ENCODE measurements at places on chromosomes 1 and 21. TPM values are rescaled to one million over a fixed set of nuclear protein-coding genes. Genes with fewer than 3 reads are reported as not detected.
A peak's percentile ranks its signal among the peaks of the same experiment; 100 is the strongest.

Gene THEM5
- total RNA-seq: not detected

GRCh38 chr21:38220270-38220737, 36.5 kb upstream of the KCNJ15 start:
- DNase-seq: no peak

Gene CLCA4
- not detected for total RNA-seq

Gene OR2T11
- not detected for total RNA-seq

DNA sequence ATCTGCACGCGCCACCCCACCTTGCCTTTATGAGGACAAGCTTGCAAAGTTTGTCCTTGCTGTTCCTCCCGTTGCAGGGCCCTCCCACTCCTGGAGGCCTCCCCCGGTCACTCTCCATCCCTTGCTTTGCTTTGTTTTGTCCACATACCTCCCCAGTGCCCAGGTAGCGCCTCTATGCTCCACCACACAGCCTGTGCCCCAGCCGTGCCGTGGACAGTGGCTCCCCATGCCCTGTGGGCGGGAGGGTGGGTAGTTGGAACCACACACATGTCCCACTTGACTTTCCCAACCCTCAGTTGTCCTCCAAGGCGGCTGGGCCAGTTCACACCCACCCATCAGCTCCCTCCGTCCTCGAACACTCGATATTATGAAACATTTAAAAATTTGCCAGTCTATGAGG, 24.6 kb downstream of the SLX9 start:
- DNase-seq: no peak

Gene CD1E
- not detected for total RNA-seq

DNA sequence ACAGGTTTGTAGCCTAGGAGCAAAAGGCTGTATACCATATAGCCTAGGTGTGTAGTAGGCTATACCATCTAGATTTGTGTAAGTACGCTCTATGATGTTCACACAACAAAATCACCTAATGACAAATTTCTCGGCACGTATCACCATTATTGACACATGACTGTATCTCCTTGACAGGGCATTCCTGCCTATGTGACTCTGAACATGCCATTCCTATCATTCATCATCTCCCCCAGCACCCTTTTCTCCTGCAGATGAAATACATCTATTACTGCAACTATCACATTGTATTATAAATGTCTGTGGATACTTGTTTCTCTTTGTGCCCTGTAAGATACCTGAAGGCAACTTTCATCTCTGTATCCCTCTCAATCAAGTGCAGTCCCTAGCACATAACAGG, 29.9 kb downstream of the TP53BP2 start:
- no peak for DNase-seq

- DNase-seq: no peak
Measured at GRCh38 chr1:29974316-29974724, 738.0 kb downstream of the PTPRU start.

Gene CLDN17
- not detected for total RNA-seq

GRCh38 chr21:17784604-17785402, 34.4 kb downstream of the C21orf91 start:
- DNase-seq: peak; percentile 68

- DNase-seq: no peak
Measured at GRCh38 chr1:214636436-214636835, 33.4 kb downstream of the CENPF start.

Gene NPPA
- total RNA-seq: not detected

DNA sequence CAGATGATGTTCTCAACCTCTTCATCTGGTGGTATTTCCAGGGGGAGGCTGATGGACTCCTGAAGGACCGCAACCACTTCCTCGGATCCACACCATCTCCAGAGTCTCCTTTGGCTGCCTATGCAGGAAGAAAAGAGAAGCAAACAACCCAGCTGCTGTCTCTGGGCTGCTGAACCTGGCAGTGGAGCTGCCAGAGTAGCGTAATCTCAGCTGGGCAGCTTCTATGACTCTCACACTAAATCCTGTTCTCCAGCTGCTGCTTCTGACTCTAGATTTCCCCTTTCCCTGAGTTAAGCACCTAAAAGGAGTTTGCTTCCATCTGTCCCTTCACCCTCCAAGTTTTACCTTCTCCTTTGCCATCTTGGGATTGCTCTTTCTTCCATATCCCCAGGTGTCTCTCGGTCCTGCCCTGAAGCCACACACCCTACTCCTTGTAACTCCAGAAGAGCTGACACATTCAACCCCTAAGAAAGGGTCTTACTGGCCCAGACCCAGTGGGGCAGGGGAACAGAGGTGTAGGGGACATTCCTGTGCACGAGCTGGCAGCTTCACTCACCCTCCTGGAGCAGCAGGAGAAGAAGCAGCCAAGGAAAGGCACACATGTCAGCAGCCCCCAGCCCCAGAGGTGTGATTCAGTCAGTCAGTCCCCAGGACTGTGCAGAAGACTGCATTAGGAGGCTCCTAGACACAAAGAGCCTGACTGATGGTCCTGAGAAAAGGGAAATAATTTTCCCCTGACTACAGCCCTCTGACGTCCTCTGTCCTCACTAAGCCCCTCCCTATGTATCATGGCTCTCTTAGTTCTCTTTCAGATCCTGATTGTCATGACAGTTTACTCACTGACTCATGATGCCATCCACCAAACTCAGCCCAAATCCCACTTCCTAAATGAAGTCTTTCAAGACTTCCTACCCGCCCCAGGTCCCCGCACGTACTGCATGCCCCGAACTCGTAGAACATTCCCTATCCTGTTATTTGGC, at the start of gene SLAMF9:
Gene SLAMF9, minus strand, starts transcription at position 702 of the 980 bp plus-strand sequence. Its CDS starts 100 bp downstream, at position 602.
- DNase-seq: no peak

Gene WNT9A
- 0.50 TPM for total RNA-seq

Gene NBPF10
- total RNA-seq: 2.0 TPM

- no peak for DNase-seq
Measured at GRCh38 chr1:248852481-248853405, 6.1 kb downstream of the ZNF692 start.

- no peak for DNase-seq
Measured at GRCh38 chr1:162599451-162599850, 32.8 kb upstream of the DDR2 start.

DNA sequence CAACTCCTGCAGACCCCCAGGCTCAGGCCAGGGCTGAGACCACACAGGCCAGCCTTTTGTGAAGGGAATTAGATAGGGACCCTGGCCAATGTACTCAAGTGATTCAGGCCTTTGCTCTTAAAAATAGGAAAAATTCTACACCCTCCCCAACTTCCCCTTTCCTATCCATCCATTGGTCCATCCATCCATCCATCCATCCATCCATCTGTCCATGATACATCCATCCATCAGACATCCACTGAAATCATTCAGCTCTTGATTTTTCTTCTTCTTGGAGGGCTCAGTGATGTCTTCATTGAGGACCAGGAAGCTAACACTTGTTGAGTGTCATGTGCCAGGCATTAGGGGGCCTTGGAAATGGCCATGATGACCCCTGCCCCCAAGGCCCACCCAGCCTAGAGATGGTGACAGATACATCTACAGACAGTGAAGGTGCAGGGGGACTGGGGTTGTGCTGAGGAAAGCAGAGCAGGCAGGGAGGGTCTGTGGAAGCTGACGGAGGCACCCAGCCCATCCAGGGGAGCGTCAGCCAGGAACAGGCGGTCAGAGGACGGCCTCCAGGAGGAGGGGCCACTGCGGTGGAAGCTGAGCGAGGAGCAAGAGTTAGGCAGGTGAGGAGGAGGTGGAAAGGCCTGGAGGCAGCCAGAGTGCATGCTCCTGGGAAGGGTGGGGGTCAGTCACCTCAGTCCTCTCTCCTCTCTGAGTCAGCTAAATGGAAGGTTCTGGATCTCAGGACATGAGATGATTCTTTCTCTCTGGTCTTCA, 81.9 kb downstream of the EPHB2 start:
- DNase-seq: no peak

Gene PTGFR
- total RNA-seq: not detected

DNA sequence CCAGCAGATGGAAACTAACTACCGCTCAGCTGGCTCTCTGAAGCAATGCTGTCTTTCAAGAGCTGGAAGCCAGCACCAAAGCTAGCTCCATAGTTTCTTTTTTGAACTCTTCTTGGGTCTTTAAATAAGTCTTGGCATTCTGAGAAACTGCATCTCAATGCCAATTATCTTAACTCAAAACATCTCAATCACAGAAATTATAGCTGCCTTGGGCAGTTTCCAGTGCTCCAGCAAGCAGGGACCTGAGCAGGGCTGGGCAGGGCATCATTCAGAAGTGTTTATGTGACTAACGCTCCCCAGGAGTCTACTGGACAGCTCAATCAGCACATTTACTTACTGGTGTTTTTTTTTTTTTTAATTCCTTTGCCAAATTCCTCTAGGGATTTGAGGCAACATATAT, 18.3 kb upstream of the PADI4 start:
- no peak for DNase-seq

GRCh38 chr1:22782406-22782805, 71.8 kb downstream of the EPHB2 start:
- DNase-seq: no peak

- no peak for DNase-seq
Measured at GRCh38 chr1:150068109-150068435, 496 bp downstream of the VPS45 start.

Gene ETV3L
- total RNA-seq: not detected

DNA sequence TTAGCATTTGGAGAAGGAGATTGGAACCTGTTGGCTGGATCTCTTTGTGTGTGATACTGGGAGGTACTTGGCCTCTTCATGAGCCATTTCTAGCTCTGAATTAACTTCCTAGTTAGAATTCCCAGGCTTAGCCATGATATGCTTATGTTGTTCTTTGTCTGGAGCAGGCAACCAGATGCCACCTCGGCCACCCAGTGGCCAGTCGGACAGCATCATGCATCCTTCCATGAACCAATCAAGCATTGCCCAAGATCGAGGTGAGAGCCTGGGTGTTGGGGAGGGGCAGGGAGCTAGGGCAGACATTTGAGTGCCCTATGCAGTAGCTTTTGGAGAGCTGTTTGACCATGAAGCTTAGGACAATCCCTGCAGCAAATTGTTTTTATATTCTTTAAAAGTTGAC, 26.5 kb upstream of the PIGV start:
- DNase-seq: no peak

DNA sequence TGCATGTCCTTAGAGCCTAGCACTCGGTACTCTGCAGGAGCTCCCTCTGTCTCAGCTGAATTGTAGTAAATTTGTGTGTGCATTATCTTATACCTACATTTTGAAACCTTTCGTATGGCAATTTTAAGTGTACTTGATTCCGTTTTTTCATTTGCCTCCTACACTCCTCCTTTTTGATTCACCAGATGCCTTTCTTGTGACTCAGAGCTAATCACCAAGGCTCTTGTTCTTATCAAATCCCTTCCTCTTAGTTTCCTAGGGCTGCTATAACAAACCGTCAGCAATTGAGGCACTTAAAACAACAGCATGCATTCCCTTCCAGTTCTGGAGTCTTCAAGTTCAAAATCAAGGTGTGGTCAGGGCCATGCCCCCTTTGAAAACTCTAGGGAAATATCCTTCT, 261.0 kb downstream of the ASTN1 start:
- DNase-seq: no peak

GRCh38 chr1:203326830-203327683, 21.7 kb downstream of the BTG2 start:
- DNase-seq: peak; percentile 96

DNA sequence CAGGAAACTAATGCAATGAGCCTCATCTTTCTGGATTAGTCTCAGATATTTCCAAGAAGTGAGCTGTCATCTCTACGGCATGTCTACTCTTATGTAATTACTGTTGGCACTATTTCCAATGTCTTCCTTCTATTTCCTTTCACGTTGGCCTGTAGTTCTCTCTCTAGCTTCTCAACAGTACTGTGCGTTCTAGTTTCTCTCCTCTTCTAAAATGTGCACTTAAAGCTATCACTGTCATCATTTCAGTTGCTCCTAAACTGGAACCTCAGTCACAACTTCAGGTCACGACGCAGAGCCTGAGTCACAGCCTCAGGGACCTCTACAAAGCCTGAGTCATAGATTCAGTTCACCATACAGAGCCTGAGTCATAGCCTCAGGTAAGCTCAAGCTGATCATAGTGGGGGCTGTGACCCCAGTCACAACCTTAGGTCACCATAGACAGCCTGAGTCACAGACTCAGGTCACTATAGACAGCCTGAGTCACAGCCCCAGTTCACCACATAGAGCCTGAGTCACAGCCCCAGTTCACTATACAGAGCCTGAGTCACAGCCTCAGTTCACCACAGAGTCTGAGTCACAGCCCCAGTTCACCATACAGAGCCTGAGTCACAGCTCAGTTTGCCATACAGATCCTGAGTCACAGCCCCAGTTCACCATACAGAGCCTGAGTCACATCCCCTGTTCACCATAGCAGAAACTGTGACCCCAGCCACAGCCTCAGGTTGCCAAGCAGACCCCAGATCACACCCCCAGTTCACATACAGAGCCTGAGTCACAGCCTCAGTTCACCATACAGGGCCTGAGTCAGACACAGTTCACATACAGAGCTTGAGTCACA, 13.0 kb downstream of the WNT9A start:
- peak; percentile 70 for DNase-seq

Gene SPRR2G
- not detected for total RNA-seq

- DNase-seq: no peak
Measured at GRCh38 chr1:112093372-112093694, 103.9 kb upstream of the KCND3 start.

DNA sequence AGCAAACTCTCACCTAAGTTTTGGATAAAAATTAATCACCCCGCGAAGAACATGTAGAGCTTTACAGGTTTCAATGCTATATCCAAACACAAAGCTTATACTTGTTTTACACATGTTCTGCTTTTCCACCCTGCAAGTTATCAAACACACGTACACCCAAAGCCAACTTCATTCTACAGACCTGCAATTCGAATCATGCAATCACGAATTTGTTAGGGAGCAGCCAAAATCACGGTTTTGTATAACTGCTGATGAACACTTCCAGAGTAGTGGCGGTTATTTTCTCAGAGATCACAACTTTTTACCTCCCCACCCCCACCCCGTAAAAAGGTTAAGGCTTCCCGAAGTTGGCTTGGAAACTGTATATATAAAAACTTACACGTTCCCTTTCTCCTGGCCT, 1.4 kb downstream of the HMGN1 start:
- no peak for DNase-seq

DNA sequence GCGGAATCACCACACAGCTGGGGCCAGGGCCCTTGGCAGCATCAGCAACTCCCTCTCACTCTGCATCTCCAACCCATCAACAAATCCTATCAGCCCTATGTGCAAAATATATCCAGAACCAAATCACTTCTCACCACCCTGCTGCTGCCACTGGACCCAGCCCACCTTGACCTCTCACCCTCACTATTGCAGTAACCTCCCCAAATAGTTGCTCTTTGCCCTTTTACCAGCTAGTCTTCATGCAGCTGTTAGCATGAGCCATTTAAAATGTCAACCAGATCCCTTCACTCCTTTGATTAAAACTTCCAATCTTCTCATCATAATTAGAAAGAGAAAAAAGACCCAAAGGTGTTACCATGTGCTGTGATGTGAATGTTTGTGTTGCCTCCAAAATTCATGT, 155.7 kb upstream of the IRF2BP2 start:
- DNase-seq: peak; percentile 12

DNA sequence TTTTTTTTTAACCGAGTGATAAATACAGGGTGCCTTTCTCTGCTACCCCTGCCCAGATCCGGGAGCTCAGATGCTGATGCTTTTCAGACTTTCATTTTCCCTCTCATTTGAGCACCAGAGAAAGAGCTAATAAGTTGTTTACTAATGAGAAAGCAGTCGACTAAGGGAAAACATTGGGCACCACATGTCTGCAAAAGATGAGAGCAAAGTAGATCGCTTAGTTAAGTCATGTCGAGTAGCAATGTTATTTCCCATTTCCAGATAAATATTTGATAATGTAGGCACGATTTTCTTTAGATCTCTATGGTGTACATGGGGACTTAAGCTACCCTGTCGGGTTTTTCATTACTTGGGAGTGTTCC, 1.2 kb downstream of the PKN2 start:
- DNase-seq: no peak

Measured in activated CD8-positive, alpha-beta memory T cell treated with anti-CD3 and anti-CD28 coated beads, Interleukin-2, amount 10 ng/mL, durations not matched to agents 7 days and 5 days (primary cell).